ENCODE measurements at places on chromosomes 5 and 9.

- no peak for DNase-seq
These were observed 37.2 kb upstream of the NRARP start for GRCh38 chr9:137339045-137339907.

DNA sequence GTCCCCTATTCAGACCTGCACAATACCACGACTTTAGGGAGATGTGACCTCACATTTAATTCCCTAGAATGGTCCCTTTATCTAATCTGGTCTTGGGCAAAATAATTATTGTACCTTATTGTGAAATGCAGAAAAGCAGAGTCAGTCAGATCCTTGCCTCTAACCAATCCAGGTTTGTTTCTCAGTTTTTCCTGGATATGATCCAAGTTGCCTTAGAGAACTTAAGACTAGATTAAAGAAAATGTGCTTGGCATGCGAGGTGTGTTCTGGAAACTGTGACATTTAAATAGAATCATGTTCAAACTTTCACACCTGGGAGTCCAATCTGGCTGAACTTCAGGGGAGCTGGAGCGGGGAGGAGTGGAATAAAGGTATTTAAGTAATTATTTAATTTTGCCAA lies 696.2 kb downstream of the DNAH5 start:
- no peak for DNase-seq

- DNase-seq: no peak
These were observed 17.9 kb downstream of the NIPAL4 start for GRCh38 chr5:157477814-157478494.

DNA sequence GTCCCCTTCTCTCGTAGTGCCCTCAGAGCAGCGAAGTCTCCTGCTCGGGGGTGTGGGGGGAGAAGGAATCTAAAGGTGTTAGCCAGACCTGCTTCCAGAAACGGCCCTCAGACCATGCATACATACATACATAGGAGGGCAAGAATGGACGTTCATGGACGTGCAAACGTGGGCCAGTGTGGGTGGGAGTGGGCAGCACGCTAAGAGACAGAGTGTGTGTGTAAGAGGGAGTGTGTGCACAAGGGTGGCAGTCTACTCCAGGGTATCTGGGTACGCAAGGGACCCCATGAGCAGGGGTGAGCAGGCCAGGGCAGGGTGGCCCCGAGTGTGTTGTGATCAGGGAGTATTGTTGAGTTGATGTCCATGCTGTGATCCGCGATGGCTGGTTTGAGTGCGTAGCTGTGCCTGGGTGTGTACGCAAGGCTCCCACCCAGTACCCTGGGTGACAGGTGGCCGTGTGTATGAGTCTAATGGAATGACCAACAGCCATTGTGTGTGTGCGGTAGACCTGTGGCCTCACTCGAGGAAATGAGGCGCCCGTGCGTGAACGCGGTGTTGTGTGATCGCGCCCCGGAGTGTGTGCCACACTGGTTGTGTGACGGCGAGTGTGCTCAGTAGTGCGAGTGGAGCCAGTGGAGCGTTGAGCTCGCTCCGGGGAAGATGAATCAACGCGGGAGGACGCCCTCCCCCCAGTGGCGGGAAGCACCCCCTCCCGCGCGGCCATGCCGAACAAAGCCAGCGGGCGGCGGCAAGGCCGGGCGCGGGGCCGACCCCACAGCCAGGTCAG lies 826 bp downstream of the GPRIN1 start:
- no peak for DNase-seq

DNA sequence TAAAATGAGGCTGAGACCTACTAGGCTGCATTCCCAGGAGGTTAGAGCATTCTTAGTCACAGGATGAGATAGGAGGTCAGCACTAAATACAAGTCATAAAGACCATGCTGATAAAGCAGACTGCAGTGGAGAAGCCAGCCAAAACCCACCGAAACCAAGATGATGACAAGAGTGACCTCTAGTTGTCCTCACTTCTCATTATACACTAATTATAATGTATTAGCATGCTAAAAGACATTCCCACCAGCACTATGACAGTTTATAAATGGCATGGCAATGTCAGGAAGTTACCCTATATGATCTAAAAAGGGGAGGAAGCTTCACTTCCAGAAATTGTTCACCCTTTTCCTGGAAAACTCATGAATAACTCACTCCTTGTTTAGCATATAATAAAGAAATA lies 88.6 kb downstream of the PLPPR1 start:
- DNase-seq: no peak

DNA sequence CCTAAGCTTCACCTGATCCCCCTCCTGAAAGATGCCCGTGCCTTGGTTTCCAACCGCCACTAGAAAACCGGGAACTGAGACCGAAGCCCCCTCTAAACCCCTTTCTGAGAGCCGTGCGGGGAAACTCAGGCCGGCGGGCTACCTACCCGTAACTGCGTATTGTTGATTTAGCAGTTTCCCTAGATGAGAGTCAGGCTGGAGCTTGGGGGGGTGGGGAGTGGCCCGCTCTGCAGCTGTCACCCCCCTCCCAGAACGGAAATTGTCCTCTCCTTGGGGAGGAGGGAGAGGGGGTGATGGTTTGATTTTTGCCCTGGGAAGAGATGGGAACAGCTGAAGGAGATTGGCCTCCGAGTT lies 2.5 kb downstream of the CXXC5 start:
- no peak for DNase-seq

DNA sequence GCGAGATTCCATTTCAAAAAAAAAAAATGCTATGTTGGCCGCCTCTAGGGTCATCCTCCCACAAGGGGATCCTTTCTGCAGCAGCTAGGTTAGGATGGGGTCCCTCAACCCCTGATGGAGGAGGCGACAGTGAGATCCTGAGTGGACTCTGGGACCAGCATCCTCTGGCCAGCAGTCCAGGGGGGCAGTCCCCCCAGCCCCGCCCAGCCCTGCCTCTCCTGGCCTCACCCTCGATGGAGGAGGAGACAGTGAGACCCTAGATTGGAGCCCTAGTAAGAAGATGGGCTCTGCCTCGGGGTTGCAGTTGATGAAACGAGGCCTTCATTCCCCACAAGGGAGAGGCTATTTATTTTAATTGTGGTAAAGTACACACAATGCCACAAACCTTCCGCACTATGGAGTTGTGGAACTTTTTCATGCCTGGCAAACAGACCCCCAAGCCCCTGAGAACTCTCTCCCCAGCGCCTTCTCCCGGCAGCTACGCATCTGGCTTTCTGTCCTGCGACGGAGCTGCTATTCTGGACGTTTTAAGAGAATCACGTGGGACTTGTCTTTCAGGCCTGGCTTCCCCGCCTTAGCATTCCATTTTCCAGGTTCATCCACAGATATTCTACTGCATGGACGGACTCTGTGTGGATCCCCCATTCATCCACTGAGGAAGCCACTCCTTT lies 15.8 kb downstream of the VAV2 start:
- DNase-seq: no peak

- no peak for DNase-seq
These were observed 40.2 kb upstream of the CYFIP2 start for GRCh38 chr5:157225469-157226422.

DNA sequence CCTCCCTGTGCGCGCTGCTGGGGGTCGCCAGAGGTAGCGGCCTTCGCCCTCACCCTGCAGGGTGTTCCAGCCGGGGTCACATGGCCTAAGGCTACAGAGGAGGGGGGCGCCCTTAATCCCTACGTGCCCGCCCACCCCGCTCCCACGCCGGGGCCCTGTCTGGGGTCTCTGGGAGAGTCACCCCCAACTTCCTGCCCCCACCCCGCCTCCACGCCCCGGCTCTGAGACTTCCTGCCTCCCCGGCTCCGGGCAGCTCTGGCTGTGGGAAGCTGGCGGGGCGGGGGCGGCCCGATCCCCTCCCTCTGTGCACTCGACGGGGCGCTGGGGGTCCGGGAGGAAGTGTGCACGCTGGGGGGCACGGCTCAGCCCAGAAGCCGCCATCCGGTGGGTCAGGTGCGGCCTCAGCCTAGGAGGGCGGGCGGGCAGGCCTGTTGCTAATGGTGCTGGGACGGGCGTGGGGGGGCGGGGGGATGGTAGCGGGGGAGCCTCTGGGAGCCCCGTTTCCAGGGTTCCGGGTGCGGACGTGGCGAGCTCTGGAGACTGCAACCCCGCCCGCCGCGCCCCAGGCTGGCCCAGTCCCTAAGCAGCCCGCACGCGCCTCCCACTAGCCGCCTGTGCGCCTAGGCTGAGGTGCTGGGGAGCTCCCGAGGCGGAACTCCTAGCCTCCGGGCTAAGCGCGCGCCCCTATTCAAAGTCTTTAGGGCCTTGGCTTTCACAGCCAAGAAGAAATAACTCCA lies 61.6 kb downstream of the CXXC5 start:
- no peak for DNase-seq

DNA sequence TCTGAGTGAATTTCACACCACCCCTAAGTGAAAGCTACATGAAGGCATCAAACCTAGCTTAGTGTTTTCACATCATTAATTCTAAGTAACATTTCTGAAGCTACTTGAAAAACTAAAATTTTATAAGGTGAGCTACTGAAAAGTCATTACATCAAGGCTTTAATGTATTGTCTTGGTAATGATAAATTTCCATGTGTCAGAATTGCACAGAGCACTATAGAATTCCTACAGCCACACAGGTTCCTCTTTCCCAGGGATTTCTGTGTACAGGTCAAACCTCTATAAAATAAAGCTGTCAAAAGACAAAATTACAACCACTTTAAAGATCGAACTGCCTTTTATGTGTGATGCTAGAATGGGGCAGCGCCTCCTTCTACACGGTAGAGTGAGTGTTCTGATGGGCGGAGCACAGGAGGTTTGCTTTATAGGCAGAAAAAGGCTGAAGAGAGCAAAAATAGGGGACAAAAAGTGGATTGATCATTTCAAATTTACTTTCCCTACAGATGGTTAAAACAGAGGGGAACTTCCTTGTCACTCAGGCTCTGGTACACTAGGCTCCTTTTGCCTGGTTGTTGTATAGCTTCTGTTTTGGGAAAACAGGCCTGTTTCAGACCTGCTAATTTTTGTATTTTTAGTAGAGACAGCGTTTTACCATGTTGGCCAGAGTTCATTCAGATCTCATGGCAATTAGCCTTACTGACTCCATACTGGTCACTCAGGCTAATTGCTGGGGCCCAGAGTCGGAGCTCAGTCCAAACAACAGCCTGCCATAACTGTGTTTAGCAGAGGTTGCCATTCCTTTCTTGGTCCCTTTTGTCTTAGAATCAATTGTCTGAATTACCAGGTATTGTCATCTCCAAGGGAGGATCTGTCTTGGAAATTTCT lies 102.5 kb upstream of the BASP1 start:
- DNase-seq: no peak

GRCh38 chr5:98372351-98372750 lies 401.1 kb upstream of the RGMB start:
- DNase-seq: no peak

- no peak for DNase-seq
These were observed 9.7 kb upstream of the RIOK2 start for GRCh38 chr5:97192580-97193354.

GRCh38 chr9:86563936-86564335 lies 209.7 kb upstream of the TUT7 start:
- DNase-seq: no peak

GRCh38 chr9:122065923-122066629 lies 27.0 kb downstream of the TTLL11 start:
- DNase-seq: no peak

DNA sequence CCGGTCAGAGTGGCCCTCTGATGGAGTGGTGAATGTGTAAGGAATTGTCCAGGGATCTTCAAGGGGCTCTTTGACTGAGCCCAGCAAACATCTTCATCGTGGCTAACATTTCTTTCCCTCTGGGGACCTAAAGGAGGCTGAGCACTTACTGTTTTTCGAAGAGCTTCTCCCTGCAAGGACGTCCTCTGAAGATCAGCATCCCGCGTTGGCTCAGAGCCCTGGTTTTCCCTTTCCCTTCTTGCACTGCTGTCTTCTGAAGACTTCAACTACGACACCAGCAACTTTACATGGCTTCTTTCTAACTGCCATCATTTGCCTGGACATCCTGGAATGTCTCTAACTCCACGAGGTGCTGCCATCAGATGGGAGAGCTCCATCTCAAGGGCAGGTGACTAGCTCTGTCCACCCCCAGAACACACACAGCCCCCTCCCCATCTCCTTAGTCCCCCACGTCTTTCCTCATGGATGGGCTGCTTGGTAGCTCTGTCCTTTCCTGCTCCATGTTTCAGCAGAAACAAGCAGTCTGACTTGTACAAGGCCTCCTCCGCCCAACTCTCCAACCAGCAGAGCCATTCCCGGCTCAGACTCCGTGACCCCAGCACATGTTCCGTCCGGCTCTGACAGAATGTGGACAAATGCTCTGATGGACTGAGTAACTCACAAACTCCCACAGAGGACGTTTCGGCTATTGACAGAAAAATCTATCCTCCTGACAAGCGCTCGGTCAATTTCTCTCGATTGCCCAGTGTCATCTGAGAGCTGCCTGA lies 17.1 kb downstream of the SHB start:
- DNase-seq: no peak

DNA sequence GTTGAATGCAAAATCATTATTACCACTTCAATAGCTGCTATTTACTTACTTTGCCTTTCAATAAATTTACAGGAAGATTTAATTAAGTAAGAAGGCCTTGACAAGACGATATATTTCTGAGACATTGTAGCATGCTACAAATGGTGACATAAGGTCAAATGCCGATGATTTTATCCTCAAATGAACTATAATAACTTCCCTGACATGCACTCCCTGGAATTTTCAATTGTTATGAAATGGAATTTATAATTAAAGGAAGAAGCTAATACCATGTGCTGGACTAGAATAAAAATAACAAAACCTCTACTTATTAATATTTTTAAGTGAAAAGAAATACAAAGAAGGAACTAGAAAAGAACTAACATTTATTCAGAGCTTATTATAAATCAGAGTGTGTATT lies 30.2 kb upstream of the ITGA1 start:
- no peak for DNase-seq

DNA sequence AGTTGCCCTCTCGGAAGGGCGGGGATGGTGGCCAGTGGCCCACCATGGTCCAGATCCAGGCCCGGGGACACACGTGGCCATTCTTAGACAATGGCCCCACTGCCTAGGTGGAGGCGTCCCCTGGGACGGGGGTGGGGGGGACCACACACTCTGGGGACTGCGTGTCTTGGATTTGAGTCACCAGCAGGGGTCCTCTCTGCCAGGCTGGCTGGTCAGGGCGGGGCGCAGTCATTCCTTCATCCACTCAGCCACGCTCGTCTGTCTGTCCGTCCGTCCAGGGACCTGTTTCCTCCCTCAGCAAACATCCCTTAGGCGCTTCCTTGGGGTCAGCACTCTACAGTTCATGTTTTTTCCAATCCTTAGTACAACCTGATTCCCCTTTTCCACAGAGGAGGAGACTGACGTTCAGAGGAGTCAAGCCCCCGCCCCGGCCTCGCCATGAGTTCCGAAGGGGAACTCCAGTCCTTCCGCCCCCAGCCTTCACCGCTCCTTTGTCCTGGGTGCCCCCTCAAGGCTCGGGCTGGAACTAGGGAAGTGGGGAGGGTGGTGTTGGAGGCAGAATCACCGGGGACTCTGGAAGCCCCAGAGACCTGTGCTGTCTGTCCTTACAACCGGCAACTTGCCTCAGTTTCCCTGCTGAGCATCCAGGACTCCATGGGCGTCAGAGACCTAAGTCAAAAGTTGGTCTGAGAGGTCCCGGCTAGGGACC lies 276.6 kb upstream of the MVB12B start:
- DNase-seq: no peak

Data from T47D (cell line).